ENCODE measurements at places on chromosomes 6 and 20. TPM values are rescaled to one million over a fixed set of nuclear protein-coding genes. Genes with fewer than 3 reads are reported as not detected.
A peak's percentile ranks its signal among the peaks of the same experiment; 100 is the strongest.

Gene TGM3
- not detected for total RNA-seq

Gene SLC24A3
- total RNA-seq: 19.4 TPM

Gene SCRT2
- not detected for total RNA-seq

Gene ZSCAN23
- 2.9 TPM for total RNA-seq

Gene EYS
- not detected for total RNA-seq

Gene NOX3
- total RNA-seq: not detected

Gene CDK19
- total RNA-seq: 16.8 TPM

Gene TSBP1
- total RNA-seq: not detected

Gene GHRH
- total RNA-seq: not detected

DNA sequence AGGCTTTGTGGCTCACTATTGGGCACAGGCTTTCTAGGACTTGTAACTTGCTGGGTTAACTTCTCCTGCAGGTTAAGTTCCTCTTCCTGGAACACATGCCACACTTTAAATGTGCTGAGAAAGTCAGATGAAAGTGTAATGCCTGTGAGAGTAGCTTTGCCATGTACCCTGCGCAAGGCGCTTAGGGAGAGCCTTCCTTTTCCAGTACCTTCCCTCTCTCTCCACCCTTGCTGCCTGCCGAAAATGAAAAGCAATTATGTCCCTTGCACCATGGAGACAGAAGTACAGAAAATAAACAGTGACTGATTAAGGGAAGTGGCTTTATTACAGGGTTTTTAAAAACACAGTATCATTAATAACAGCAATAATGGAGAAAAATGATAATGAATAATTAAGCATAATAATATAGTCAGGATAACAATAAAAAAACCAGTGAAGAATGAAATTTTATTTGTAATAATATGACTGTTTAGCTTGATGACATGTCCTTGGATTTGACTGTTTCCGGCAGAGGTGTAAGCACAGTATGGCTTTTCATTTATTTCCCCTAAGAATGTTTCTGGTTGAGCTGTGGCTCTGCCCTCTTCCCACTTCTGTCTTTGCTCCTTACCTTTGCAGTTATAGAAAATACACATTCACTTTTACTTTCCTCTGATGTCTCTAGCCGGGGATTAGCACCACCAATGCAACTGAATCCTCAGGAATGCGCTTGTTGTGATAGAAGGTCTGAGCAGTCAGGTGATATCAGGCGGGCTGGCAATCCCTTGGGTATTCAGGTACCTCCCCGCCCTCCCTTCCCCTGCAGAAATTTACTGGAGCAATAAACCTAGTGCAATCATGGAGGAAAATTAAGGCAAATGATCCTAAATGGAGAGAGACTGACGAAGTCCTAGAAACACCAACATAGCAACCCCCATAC lies 472.3 kb upstream of the CITED2 start:
- DNase-seq: no peak

DNA sequence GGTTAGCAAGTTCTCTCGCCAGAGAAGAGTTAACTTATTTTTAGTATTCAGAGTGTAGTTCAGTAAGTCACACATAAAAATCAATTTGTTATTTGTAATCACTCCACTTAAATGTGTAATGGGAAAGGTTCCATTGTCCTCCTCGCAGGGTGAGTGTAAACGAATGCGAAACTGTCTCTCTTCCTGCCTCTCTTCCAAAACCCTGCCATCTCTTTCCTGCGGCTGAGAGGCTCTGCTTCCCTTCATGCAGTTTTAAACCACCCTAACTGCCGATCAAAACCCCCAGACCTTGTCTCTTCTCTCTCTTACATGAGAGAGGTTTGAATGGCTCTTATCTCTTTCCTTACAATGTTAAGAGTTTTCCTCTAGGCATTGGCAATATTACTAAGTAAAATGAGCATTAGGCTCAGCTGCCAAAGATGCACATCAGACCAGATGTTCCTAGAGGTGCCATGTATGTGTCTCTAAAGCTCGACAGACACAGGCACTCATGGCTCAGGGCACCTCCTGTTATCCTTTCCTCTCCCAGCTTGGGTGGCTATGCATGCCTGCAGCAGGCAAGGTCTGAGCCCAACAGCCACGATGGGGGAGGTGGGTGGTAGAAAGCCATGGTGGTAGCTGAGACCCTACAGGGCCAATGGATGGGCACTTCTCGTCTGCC lies 91.2 kb downstream of the JARID2 start:
- DNase-seq: no peak

GRCh38 chr20:31836853-31837608 lies 8.4 kb downstream of the FOXS1 start:
- DNase-seq: peak; percentile 44

DNA sequence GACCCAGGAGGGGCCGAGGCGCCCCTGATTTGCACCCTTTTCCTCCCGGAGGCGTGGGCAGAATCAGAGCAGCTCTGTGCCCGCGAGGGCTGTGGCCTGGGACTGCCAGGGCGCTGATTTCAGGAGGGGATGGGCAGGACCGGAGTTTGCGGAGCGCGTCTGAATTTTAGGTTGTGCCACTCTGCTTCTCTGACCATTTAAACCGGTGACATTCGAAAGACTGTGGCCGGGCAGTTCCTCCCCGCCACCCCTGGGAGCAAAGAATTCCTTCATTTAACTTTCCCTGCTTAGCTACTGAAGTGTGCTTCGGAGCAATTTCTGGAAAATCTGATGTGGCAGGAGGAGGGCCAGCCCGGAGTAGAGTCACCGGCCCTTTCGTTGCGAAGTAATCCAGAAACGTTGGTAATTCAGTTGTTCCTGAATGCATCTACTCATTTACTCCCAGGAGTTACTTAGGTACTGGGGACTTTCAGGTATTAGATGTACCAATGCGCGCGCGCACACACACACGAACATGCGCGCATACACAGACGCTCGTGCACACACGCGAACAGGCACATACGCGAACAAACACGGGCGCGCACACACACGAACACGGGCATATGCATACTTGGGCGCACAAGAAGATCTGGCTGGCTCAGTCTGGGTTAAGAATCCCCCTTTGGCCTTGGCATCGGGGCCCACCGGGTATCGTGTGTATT lies 568 bp downstream of the CCDC170 start:
- no peak for DNase-seq

GRCh38 chr20:22574545-22575086 lies 9.8 kb downstream of the FOXA2 start:
- no peak for DNase-seq

DNA sequence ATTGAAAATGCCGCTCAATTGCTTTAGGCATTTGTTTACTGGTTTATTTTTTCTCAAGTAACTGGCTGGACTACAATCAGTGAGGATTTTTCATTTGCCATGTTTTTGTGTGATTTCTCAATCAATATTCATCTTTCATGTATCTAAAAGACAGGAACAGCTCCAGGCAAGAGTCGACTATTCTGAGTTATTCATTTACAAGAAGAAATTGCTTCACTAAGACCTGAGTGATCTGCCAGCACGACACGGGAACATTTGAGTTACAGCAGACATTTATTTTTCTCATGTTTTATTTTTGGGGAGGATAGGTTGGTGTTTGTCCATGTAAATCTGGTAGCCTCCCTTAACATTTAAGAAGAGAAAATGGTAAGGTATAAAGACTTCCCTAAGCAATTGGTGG lies 124.1 kb downstream of the CBLN4 start:
- no peak for DNase-seq

DNA sequence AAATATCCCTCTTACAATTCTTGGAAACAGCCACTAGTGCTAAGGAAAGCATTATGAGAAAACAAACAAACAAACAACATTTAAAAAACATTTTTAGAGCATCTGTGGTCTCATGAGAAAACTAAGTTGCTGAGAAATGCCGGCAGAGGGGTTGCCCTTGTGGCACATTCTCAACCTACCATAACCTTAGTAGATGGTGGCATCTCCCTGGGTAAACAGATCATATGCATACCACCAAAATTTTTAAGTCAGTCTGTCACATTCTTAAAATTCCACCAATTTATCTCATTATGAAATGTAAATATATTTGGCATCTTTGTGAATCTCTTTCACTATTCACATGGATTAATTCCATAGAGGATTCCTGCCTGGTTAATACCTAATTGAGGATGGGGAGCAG lies 575.7 kb upstream of the MARCKS start:
- DNase-seq: no peak

DNA sequence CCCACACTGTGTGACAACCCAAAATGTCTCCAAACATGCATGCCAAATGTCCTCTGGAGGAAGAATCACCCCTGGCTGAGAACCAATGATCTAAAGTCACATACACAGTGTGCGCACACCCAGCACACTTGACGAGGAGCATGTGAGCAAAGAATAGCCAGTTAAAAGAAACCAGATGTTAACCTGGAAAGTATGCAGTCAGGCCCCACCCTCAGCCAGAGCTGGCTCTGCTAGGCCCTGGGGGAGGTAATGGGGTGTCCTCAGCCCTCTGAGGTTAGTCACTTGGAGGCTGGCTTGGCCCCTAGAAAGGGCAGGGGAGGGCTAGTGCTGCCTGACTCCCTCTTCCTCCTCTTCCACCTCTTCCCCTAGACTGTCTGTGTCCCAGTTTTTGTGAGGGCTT lies 15.2 kb upstream of the GUCA1A start:
- DNase-seq: no peak

DNA sequence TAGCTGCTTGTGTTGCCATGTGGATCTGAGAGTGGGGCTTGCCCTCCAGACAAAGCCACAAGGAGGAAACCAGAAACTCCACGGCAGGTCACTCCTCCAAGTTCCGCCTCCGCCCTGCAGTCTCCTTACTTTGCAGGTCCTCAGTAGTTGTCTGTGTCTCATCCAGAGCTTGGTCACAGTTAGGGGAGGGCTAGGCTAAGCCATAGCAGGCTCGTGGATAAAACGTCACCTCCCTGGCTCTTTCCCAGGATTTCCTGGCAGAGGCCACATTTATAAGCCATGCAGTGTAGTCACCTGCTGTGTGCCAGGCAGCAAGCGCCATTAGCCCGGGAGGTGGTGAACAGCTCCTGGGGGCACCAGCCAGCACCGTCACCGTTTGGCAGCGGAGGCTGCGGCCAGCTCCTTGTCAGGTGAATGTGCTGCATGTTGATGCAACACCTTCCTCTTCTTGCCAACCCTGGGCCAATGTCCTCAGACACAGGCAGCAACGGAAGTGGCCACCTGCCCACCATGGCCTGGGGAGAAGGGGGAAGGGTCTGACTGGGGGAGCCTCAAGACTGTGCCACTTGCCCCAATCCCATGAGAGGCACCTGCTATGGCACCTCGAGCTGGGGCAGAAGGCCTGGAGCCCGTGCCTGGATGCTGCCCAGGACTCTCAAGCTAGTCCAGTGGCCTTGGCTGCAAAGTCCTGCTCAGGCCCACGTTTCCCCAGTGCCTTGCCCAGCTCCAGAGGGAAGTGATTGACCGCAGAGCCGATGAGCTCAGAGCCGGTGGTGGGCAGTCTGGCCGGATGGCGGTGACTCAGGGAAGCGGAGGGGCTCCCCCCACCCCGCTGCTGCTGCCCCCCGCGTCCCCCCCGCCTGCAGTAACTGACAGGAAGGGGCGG lies 39.0 kb upstream of the SLCO4A1 start:
- peak; percentile 83 for DNase-seq

DNA sequence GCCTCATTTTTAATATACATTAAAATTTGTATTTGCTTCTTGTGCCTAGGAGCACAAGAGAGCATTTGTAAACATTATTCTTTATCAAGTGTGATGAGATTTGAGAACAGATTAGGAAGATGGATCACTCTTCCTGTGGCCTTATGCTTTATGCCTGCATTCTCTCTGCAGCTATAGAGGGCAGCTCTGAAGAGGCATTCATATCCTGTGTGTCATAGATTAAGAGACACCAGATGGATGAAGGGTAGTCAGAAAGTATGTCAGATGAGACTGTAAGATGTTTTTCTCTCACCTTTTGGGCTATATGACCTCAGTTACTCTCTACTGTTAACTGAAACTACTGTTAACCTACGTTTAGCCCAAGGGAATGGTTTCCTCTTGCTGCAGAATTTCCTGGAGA lies 61.4 kb downstream of the DNAH8 start:
- DNase-seq: no peak

DNA sequence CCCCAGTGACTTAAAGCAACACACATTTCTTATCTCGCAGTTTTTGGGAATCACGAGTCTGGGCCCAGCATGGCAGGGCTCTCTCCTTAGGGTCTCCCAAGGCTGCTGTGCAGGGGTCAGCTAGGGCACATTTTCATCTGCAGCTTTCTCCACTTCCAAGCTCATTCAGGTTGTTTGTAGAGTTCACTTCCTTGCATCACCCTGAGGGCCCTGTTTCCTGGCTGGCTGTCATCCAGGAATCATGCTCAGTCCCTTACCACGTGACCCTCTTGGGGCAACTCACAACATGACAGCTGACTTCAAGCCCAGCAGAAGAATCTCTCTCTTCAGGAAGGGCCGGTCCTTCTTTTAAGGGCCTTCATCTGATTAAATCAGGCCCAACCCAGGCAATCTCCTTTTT lies 21.3 kb downstream of the SNAP25 start:
- no peak for DNase-seq

DNA sequence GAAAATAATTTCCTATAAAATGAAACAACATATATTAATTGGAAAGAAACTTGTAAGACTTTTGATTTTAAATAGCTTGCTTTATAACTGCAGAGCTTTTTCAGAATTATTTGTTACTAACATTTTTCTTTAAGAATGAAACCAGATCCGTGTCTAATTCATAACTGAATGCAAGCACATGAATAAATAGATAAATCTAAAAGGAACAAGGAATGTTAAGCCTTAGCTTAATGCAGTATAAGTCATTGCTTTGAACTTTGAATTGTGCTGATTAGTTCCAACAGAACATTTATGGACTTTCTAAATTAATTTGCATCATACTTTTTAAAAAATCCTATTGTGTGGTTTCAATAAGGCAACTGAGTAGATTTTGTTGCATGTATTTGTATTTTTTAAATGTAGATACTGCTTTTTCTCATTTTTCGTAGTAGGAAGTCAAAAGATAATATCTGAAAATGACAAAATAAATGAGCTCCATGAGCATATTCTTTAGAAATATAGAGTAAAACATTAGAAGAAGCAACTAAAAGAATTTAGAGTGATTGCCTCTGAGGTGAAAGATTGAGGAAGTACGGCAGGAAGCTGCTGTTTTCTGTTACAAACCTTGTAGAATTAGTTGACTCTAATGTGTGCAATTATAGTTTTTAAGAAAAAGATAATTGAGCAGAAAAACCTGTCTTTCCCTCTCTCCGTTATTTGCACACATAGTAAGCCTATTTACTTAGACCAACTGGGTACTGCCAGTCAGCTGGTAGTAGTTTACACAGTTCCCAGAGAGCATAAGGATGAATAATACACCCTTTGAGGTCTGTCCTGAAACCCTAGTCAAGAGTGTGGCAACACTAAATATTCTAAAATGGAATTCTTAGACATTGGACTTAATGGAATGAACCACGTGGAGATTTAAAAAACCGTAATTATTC lies 32.6 kb upstream of the SLC35D3 start:
- no peak for DNase-seq

GRCh38 chr6:137543114-137543513 lies 48.9 kb upstream of the OLIG3 start:
- no peak for DNase-seq
